ENCODE measurements at places on chromosomes 7 and 10.

GRCh38 chr10:120683454-120683853, 167.7 kb upstream of the WDR11 start:
- no peak for DNase-seq

GRCh38 chr7:22108151-22108845, 162.6 kb upstream of the CDCA7L start:
- no peak for DNase-seq

DNA sequence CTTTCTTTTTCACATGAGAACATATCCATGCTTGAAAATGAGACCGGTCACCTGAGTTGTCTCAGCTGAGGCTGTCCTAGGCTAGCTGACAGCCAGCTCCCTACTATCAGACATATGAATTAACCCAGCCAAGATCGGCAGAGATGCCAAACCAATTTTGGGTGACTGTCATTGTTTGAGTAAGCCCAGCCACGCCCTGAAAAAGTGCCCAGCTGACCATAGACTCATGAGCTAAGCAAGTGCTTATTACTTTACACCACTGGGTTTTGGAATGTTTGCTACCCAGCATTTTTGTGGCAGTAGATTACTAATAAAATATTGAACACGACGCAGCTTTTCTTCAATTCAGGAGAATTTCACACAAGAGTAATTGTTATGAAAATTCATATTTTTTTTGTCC, 265.2 kb upstream of the LYZL1 start:
- DNase-seq, result no peak

DNA sequence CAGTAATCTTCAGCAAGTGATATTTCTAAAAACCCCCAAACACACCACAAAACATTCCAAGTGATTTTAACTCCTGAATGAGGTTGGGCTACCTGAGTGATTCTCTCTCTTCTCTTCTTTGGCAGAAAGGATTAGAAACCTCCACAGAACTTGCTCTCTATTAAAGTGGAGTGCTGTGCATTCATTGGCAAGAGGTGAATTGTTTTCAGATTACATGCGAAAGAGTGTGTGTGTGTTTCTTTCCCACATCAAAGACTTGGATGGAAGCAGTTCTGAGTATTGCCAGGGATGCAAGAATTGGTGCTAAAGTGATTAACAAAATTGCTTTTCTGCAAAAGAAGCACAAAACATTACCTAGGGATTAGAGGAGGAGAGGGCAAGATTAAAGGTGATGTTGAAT, 13.1 kb upstream of the FBXW4 start:
- DNase-seq, result no peak

DNA sequence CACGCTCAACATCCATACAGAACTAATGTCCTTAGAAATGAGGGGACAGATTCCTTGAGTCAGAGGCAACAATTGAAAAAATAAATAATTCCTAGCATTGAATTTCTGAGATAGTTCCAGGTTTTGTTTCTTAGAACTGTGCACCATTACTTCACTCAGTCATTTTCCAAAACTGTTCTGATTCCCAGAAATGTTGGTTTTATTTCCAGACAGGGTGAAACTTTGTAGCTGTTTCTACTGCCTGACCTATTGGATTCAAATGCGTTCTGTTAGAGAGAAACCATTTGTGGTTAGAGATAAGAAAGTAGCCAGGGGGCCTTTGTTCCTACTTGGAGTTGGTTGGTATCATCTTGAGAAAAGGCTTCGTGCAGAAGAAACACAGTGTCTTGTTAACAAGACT, 8.1 kb upstream of the DEPP1 start:
- DNase-seq, result no peak

GRCh38 chr7:137960020-137960419, 41.9 kb downstream of the CREB3L2 start:
- DNase-seq, result no peak

GRCh38 chr7:80312139-80312661, 177.6 kb downstream of the GNAI1 start:
- DNase-seq, result no peak

DNA sequence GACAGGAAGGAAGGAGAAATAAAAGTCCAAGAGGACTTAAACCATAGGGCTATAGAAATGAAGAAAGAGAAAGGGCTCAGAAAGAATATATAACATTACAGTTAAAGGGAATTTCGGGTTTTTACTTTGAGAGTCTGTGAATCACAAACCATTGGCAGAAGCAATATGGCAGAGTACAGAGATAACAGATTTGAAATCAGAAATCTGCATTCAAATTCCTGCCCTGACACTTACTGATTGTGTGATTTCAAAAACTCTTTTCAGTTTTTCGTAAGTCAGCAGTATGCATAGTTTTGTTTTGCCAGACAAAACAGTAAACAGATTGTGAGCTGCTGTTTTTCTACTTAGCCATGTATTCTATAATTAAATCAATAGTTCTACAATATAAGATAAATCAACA, 8.2 kb downstream of the JMJD1C start:
- DNase-seq, result no peak

Measured in stimulated activated CD8-positive, alpha-beta memory T cell treated with anti-CD3 and anti-CD28 coated beads, Interleukin-15, amount 100 ng/mL, for 48 hours (primary cell).